ENCODE measurements at places on chromosomes 7 and 10.

DNA sequence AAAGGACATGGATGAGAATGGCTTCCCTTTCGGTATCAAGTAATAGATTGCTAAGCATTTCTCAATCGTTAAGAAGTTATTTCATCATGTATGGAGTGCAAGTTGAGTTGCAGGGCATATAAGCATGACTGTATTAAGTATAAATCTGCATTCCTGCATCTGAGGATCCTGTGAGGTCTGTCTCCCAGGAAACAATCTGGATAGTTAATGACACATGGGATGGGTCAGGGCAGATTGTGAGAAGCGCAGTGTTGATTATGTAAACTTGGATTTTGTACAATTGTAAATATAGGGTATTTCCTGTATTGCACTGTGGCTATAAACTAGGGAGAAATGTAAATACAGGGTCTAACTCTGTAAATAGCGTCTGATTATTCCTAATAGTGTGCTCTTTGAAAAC, 102.6 kb downstream of the PLXDC2 start:
- peak; percentile 70 for DNase-seq

- peak; percentile 13 for DNase-seq
Observed at GRCh38 chr10:118343115-118343514, 991 bp upstream of the FAM204A start.

- peak; percentile 89 for DNase-seq
Observed at GRCh38 chr7:40827222-40828085, 692.6 kb downstream of the SUGCT start.

GRCh38 chr7:776992-777727, 50.1 kb upstream of the PRKAR1B start:
- peak; percentile 18 for DNase-seq

DNA sequence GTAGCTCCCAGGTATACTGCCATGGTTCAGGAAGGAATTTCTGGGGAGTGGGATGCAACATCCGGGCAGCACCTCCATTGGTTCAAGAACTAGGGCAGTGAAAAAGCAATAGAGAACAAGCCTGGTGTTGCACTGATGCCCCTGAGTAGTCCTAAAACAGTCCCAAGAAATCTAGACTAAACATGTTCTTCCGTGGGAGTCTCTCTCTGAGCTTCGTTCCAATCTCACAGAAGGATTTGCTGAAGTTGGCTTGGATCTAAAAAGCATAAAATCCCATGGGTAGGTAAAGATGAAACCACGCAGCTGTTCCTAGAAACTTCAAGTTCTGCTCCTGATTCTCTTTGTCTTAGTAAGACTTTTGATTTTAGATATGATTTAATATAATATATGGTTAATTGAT, 154.5 kb downstream of the PLXDC2 start:
- no peak for DNase-seq

DNA sequence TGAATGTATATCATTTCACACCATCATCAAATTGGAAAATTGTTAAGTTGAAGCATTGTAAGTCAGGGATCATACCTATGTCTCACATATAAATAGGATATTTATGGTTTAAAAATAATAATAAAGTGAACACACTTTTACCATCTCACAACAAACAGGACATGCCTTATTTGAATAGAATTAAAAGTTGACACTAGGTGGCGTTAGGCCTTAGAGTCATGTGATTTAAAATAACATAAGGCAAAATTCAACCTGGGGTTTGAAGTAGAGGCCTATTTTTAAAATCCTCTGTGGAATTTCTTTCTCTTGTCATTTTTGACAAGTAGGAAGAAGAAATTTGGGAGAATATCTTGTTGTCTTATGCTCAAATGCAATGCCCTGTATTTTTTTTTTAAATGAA, 184.7 kb upstream of the PCDH15 start:
- DNase-seq = peak; percentile 8

Measured in fibroblast of skin of scalp (primary cell).